ENCODE measurements at places on chromosomes 1 and 21.
A peak's percentile ranks its signal among the peaks of the same experiment; 100 is the strongest.

- ATAC-seq: no peak
Observed at GRCh38 chr21:40688106-40688864, 158.7 kb downstream of the DSCAM start.

DNA sequence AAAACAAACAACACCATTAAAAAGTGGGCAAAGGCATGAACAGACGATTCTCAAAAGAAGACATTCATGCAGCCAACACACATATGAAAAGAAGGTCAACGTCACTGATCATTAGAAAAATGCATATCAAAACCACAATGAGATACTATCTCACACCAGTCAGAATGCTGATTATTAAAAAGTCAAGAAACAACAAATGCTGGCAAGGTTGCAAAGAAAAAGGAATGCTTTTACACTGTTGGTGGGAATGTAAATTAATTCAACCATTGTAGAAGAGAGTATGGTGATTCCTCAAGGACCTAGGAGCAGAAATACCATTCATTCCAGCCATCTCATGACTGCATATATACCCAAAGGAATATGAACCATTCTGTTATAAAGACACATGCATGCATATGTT is 419.6 kb downstream of the NEGR1 start:
- no peak for ATAC-seq

DNA sequence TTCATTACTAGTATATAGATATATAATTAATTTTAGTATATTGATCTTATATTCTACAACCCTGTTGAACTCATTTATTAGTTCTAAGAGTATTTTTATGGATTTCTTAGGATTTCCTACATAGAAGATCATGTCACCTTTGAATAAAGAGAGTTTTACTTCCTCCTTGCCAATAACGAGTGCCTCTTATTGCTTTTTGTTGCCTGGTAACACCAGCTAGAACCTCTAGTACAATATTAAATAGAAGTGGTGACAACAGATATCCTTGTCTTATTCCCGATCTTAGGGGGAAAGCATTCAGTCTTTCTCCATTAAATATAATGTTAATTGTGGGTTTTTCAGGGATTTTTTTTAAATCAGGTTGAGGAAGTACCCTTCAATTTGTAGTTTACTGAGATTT is 40.8 kb downstream of the WNT2B start:
- ATAC-seq: no peak

GRCh38 chr1:54792686-54793282 is 8.3 kb downstream of the TTC22 start:
- ATAC-seq: peak; percentile 71
